ENCODE measurements at places on chromosomes 2 and 18.

DNA sequence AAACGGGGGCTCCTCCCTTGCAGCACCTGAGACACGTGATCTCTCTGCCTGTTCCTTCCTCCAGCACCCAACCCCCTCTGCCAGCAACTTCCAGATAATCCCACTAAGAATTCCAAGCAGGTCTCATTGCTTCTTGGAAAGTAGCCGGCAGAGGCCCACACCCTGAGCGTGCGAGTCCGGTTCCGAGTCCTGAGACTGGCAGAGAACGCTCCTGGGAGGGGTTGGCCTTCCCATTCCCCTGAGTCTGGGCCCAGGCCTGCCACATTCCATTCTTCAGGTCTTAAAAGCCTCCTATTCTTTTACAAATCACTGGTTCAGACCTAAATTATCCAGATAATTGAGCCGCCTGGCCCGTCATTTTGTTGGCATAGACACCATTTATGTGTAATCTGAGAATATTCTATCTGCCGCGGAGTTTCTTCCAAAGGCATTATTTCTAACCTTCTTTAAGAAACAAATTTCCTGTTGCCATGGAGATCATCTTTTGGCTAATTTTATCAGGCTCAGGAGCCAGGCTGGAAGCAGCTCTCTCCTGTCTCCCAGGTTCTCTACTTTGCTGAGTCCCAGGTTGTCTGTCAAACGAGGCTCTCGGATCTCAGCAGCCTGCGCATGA is 165.4 kb downstream of the MYCN start:
- DNase-seq = no peak

GRCh38 chr2:46570396-46570795 is 91.0 kb downstream of the TMEM247 start:
- no peak for DNase-seq

GRCh38 chr2:156098506-156098905 is 234.0 kb downstream of the NR4A2 start:
- no peak for DNase-seq

DNA sequence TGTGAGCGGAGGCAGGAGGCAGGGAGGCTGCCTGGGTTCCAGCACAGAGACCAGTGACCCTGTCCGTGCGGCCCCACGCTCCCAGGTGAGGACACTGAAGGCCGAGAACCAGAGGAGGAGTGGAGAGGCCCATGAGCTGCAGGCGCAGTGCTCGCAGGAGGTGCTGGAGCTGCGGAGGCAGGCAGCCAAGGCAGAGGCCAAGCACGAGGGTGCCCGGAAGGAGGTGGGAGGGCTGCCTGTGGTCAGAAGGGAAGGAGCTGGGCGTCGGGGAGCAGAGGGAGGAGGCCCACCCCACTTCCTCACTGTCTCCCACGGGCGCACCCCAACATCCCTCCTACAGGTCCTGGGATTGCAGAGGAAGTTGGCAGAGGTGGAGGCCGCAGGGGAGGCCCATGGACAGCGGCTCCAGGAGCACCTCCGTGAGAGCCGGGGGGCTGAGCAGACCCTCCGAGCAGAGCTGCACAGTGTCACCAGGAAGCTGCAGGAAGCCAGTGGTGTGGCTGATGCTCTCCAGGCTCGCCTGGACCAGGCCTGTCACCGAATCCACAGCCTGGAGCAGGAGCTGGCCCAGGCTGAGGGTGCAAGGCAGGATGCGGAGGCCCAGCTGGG is 33.0 kb upstream of the SNED1 start:
- DNase-seq = no peak

- DNase-seq = no peak
These were observed 23.5 kb upstream of the MTERF4 start for GRCh38 chr2:241125626-241126025.

DNA sequence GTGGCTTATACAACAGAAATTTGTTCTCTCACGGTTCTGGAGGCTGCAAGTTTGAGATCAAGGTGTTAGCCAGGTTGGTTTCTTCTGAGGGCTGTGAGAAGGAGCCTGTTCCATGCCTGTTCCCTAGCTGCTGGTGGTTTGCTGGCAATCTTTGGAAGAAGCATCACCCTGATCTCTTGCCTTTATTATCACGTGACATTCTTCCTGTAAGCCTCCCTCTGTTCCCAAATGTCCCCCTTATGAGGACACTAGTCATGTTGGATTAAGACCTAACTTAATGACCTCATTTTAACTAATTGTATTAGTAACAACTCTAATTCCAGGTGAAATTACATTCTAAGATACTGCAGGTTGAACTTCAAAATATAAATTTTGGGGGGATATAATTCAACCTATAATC is 135.2 kb downstream of the DPP10 start:
- DNase-seq = no peak

GRCh38 chr18:23108496-23108895 is 26.8 kb upstream of the CABLES1 start:
- DNase-seq = no peak

DNA sequence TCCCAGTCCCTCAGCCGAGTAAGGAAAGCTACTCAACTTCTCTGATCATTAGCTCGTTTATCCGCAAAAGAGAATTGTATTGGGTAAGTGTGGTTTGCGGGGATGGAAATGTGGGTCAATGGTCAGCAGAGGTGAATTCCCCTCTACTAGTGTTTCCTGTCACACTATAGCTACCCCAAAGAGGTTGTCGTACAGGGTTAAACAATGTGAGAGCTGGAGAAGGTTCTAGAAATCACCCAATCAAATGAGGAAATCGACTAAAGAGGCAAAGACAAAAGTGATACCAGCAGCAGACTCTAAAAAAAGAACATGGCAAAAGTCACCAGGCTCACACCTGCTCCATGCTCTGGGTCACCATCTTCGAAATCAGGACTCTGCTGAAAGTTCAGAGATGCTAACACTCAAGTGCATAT is 144.7 kb upstream of the ITGA4 start:
- DNase-seq = no peak

DNA sequence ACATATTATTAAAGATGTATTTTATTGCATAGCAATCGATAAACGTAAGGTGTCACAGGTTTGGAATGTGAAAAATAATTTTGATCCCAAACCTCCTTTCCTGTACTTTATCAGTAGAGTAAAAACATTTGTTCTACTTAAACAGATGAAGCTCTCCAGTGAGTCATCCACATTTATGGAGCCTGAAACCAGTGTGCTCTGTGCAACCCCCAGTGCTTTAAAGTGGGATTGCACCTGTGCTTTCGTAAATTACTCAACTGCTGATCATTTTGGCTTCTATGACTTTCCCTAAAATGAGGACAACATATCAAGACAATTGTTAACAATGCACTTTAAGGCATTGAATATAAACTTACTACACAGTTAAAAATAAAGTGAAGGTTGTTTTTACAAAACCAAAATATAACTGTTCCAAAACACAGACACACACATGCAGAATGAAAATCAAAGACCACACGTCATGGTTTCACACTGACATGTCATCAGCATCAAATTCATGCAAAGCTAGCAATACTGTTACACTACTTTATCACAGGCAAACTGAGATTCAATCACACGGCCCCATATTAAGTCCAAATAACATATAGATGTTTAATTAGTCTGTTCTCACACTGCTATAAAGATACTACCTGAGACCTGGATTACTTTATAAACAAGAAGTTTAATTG is 9.7 kb downstream of the TMEM18 start:
- DNase-seq = no peak

GRCh38 chr18:10412933-10413332 is 41.5 kb upstream of the APCDD1 start:
- no peak for DNase-seq

DNA sequence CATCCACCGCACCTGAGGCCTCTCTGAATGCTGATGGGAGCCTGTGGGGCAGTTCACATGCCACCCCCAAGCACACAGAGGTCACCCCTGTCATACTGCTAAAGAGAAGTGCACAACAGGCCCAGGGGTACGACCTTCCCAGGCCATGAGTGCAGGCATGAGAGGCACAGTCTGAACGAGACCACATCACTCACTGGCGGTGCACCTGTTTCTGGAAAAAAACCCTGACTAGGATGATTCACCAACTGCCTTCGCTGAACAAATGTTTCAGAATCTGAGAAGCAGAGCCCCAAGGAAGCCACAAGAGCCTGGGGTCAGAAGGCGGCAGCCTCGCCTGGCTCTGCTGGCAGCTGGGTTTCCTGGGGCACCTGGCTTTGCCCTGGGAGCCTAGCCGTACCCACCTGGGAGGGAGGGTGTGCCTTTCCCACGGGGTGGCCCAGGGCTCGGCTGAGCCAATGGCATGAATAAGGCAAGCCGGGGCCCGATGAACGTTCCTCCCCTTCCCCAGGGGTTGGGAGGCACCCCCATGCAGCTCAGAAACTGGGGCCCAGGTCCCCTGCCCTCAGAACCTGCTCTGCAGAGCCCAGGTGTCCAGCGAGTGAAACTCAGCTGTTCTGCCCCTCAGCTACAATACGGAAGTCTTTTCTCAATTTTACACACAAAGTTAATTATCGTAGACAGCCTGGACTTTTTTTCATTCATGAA is 73.8 kb downstream of the HDAC4 start:
- peak; percentile 49 for DNase-seq

DNA sequence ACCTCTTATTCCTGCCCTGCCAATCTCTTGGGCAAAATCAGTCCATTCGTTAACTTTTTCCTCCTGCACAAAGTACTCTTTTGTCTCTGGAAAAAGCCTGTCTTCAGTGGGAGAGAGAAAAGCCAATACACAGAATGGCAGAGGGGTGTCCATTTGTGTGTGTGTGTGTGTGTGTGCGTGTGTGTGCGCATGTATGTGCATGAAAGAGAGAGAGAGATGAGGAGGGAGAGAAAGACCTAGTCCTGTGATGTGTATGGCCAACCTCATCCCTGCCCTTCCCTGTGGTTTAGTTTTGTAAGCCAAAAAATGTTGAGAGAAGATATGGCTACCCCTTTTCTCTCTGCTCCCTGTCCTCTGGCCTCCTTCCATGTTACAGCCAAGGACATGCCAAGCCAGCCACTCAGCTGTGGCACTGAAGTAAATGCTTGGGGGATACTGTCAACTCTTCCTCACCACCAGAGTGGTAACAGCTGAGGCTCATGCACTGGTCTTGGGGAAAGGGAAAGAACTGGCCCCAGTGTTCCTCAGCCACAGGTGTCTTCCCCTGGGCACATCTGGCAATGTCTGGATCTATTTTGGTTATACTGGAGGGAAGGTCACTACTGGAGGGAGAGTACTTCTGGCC is 10.6 kb downstream of the SLC4A5 start:
- DNase-seq = no peak

GRCh38 chr2:31347319-31347718 is 67.2 kb downstream of the XDH start:
- DNase-seq = no peak

DNA sequence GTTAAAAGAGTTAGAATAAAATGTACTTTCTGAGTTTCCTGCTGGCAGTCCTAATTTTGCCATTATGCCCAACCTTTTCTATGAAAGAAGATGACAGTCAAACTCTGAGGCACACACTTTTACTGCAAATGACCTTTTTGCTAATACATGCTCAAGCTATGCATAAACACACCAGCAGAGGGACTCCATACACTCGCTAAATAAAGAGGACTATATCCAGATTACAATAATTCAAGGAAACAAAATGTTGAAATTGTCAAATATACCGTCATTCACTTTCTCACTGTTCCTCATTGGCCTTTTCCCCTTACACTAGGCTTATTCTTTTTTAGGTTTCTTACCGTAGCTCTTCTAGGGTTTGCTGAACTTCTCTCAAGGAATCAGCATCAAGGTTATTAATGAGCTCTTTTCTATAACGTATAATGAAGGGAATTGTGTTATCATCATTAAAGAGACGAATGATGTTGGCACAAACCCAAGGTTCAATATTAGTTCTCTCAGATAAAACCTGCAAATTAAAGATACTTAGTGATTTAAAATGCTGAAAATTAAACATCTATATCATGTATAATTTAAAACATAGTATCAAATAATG is 25.7 kb downstream of the SRBD1 start:
- no peak for DNase-seq

DNA sequence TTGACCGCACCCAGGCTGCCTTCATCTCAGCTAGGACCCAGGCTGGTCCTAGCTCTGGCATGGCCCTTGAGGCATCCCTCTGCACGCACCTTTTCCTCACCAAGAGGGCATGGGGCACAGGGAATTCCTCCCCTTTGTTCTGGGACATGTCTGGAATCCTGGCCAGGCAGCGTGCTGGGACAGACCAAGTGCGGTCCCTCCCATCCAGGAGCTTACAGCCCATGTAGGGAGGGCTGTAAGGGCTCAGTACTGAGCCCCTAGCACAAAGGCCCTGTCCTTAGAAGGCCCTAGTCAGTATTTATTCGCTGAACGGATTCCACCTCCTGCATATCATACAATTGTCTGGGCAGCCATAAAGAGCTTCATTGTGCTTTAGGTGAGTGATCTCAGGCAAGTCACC is 3.0 kb downstream of the TMEM37 start:
- no peak for DNase-seq

- no peak for DNase-seq
These were observed 20.1 kb downstream of the ARL4C start for GRCh38 chr2:234476766-234477165.

- no peak for DNase-seq
These were observed 76.0 kb downstream of the SS18 start for GRCh38 chr18:26014462-26014861.

DNA sequence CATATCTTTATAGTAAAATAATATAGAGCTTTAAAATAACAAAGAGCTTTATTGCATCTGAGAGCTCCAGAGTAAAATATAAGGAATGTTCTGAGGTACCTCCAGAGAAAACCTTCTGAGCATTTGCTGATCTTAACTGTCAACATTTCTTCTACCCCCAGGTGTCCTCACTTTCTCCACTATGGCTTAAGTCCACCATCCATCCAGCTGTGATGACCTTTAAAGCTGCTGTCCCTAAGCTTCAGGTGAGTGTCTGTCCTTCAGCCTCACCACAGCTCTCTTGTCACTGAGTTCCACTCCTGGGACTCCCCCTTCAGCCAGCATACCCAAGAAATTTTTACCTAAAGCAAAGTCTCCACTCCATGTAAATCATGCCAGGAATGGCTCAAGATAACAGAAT is 137.9 kb downstream of the MYO5B start:
- DNase-seq = no peak

DNA sequence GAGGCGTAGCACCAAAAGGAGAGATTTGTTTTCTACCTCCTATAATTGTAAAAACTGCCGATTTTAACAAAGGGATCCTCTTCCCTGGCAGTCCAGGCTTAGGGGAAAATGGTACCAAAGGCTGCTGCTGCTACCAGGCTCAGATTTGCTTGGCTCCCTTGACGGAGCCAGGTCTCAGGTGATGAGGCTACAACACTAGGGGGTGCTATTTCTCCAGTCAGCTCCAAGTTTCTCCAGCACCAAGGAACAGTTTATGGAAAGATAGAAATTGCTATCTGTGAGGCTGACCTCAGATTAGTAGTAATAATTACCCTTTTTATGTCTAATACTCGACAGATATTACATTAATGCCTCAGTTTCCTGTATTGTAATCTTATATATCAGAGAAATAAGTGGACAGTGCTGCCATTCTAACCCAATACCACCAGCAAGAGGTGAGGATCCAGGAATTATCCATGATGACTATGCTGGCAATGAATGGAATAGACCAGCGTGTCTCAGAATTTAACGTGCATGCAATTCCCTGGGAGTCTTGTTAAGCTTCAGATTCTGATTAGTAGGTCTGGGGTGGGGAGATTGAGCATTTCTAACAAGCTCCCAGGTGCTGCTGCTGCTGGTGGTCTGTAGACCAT is 111.3 kb downstream of the ESCO1 start:
- DNase-seq = no peak

Measured in activated T-cell treated with anti-CD3 and anti-CD28 coated beads for 1 hour (primary cell).